ENCODE measurements at places on chromosomes 2 and 18. TPM values are rescaled to one million over a fixed set of nuclear protein-coding genes. Genes with fewer than 3 reads are reported as not detected.

DNA sequence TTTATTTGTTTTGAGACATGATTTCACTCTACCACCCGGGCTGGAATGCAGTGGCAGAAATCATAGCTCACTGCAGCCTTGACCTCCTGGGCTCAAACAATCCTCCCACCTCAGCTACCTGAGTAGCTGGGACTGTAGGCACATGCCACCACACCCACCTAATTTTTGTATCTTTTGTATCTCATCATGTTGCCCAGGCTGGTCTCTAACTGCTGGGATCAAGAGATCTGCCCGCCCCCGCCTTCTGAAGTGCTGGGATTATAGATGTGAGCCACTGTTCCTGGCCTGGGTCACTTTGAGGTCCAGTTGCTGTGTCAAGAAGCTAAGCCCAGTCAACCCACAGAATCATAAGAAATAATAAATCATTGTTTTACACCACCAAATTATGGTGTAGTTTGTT lies 38.4 kb downstream of the TSN start:
- DNase-seq = no peak
- H3K27me3 ChIP-seq = no peaks in the 10 kb centered on the region
- H3K36me3 ChIP-seq = no peaks in the 10 kb centered on the region
- no peak overlapping the region for H3K4me3 ChIP-seq
- H3K27ac ChIP-seq = no peak overlapping the region

Gene LYPD6
- under 0.01 TPM for total RNA-seq

- no peak overlapping the region for H3K4me3 ChIP-seq
Measured at GRCh38 chr2:223643309-223643708, 41.1 kb upstream of the SCG2 start.

Gene POTEI
- total RNA-seq = not detected

- no peak overlapping the region for H3K4me3 ChIP-seq
- no peaks in the 10 kb centered on the region for H3K4me1 ChIP-seq
- H3K27me3 ChIP-seq = no peaks in the 10 kb centered on the region
- no peak for DNase-seq
- no peak overlapping the region for H3K27ac ChIP-seq
Measured at GRCh38 chr18:11110509-11110908, 38.9 kb downstream of the PIEZO2 start.

GRCh38 chr2:208618220-208618619 lies 211.6 kb downstream of the PTH2R start:
- no peak for DNase-seq
- H3K4me1 ChIP-seq = no peaks in the 10 kb centered on the region
- no peak overlapping the region for H3K4me3 ChIP-seq
- H3K27me3 ChIP-seq = no peaks in the 10 kb centered on the region

GRCh38 chr2:127648321-127648720 lies 2.4 kb downstream of the GPR17 start:
- H3K27me3 ChIP-seq = no peaks in the 10 kb centered on the region
- H3K4me3 ChIP-seq = no peak overlapping the region
- no peaks in the 10 kb centered on the region for H3K36me3 ChIP-seq
- H3K27ac ChIP-seq = no peak overlapping the region

Gene CNGA3
- total RNA-seq = under 0.01 TPM

Gene IGFBP2
- total RNA-seq = 36.3 TPM

- no peaks in the 10 kb centered on the region for H3K4me1 ChIP-seq
- DNase-seq = no peak
- H3K27me3 ChIP-seq = no peaks in the 10 kb centered on the region
- H3K27ac ChIP-seq = no peak overlapping the region
Measured at GRCh38 chr2:145771525-145771924, 1251.6 kb upstream of the ZEB2 start.

GRCh38 chr2:125168442-125168841 lies 1143.4 kb downstream of the CNTNAP5 start:
- H3K4me3 ChIP-seq = no peak overlapping the region
- H3K4me1 ChIP-seq = no peaks in the 10 kb centered on the region
- peak overlapping the region; percentile 60 for H3K27ac ChIP-seq

Gene DLX1
- total RNA-seq = not detected

Gene TRPM8
- under 0.01 TPM for total RNA-seq

DNA sequence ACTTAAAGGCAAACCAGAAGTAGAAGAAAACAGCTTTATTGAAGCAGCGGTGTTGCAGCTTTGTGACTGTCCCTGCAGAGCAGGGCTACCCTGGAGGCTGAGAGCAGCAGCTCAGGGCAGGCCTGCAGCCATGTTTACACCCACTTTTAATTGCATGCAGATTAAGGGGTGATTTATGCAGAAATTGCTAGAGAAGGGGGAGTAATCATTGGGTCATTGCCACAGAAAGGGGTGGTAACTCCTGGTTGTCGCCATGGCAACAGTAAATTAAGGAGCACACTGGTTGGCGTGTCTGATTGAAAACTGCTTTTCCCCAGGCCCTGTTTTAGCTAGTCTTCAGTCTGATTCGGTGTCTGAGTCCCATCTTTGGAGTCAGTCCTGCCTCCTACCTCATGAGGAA lies 195.4 kb upstream of the HDAC4 start:
- no peak overlapping the region for H3K27ac ChIP-seq
- no peaks in the 10 kb centered on the region for H3K36me3 ChIP-seq
- DNase-seq = no peak
- H3K4me1 ChIP-seq = no peaks in the 10 kb centered on the region

DNA sequence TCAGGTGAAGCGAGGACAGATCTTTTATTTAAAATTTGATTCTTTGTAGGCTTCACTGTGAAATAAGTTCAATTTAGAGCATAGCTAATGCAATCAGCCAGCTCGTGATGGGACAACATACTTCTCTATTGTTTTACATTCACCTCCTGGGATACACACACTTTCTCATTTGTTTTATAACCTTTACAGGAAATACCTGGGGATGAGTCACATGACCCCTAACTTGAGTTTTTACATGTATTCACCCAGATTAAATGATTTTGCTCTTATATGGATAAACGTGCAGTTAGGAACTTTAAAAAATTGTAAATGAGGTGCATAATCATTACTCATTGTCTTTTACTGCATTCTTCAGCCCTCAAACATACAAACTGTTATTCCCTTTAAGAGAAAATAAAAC lies 152.1 kb downstream of the NEDD4L start:
- no peak for DNase-seq
- H3K4me3 ChIP-seq = no peak overlapping the region
- H3K27ac ChIP-seq = no peak overlapping the region
- no peaks in the 10 kb centered on the region for H3K36me3 ChIP-seq
- H3K4me1 ChIP-seq = peaks cover under 1% of the 10 kb centered on the region

- H3K4me3 ChIP-seq = peak overlapping the region; percentile 83
- peak; percentile 87 for DNase-seq
- H3K36me3 ChIP-seq = no peaks in the 10 kb centered on the region
- H3K27ac ChIP-seq = peak overlapping the region; percentile 87
- H3K27me3 ChIP-seq = no peaks in the 10 kb centered on the region
Measured at GRCh38 chr2:113890253-113891235, 655 bp downstream of the ACTR3 start.

- H3K36me3 ChIP-seq = no peaks in the 10 kb centered on the region
- no peaks in the 10 kb centered on the region for H3K27me3 ChIP-seq
- H3K27ac ChIP-seq = peak overlapping the region; percentile 76
- peak; percentile 21 for DNase-seq
Measured at GRCh38 chr2:32008805-32009515, 1.8 kb downstream of the MEMO1 start.

DNA sequence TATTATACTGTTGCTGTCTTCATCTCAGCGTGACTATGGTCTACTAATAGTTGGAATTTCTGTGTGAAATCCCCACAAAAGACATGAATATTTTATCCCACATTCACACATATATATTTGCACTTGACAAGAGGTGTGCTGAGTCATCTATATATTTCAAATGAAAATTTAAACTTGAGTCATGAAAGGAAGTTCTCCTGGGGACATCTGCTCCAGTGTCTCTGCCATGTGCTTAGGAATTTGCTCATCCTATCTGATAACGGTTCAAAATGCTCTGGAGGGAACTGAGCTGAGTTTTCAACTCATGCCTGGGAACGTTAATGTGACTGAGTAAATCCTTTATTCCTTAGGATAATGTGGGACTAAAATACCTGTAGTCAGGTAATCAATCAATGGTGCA lies 326.2 kb upstream of the MEX3C start:
- DNase-seq = no peak
- no peak overlapping the region for H3K27ac ChIP-seq
- H3K4me1 ChIP-seq = no peaks in the 10 kb centered on the region
- H3K36me3 ChIP-seq = no peaks in the 10 kb centered on the region
- H3K27me3 ChIP-seq = no peaks in the 10 kb centered on the region

DNA sequence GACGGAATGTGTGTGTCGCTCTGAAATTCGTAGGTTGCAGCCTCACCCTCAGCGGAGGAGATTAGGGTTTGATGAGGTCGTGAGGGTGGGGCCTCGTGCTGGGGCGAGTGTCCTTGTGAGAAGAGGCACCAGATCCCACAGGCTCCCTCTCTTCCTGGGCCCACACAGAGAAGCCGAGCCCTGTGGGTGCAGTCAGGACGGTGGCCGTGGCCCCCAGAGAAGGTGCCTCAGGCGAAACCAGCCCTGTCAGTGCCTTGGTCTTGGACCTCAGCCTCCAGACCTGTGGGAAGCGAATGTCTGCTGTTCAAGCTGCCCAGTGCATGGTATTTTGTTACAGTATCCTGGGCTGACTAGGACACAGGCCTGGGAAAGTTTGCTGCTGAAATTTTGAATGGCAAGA lies 108.0 kb upstream of the ALKAL2 start:
- H3K36me3 ChIP-seq = no peaks in the 10 kb centered on the region
- H3K27ac ChIP-seq = no peak overlapping the region
- H3K4me1 ChIP-seq = no peaks in the 10 kb centered on the region
- no peaks in the 10 kb centered on the region for H3K27me3 ChIP-seq
- H3K4me3 ChIP-seq = no peak overlapping the region

DNA sequence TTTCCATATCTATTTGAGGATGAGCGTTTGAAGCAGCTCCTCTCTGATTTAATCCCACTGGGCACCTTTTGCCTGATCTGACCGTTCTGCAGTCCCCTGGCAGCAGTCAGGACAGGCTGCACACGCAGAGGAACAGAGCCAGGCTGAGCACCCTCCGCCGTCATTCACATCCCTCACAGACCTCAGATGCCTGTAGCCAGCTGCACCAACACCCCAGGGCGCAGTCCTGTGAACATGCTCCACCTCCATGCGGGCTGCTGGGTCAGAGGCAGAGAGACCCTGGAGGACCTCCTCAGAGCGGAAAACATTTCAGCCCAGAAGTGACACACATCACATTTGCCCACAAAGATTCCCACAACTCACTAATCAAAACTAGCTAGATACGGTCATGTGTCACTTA lies 146.1 kb downstream of the SEPTIN10 start:
- no peaks in the 10 kb centered on the region for H3K36me3 ChIP-seq
- H3K27me3 ChIP-seq = no peaks in the 10 kb centered on the region

Gene ATF2
- total RNA-seq = 44.2 TPM
